ENCODE measurements at places on chromosomes 11 and 22.

DNA sequence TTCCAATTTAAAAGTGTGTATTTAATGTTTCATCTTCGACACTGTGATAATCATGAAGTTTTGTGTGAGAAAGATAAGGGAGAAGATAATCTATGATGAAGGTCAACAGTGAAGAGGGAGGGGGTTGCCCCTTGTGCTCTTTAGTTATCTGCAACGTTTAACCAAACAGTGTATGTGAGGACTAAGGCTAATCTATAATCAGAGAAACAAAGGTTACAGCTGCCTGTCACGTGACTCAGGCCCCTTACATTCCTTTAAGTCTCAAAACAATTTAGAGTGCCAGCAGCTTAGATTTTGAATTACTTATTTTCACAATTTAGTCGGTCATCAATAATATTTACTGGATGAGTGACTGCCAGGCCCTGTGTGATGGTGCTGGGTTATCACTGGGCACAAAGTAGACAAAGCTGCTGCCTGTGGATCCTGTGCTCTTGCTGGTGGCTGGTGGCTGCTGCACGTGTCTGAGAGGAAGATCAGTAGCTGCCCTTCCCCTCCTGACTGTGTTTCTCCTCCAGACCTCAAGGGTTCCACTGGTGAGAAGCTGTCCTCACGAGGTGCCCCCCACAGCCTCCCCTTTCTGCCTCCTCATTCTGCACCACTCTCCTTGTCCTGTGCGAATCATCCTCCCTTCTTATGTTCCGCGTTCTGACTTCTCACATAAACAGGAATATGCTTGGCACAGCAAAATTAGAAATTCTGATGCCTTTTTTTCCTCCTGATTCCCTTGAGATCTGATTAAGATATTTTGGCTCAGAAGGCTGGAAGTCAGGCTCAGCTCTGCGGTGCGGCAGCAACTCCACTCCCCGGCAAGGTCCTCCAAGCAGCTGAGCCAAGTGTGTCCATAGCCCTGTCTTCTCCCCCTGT is 331.1 kb upstream of the B3GAT1 start:
- no peak for DNase-seq

- DNase-seq: no peak
Measured at GRCh38 chr11:115974703-115975102, 470.5 kb upstream of the CADM1 start.

DNA sequence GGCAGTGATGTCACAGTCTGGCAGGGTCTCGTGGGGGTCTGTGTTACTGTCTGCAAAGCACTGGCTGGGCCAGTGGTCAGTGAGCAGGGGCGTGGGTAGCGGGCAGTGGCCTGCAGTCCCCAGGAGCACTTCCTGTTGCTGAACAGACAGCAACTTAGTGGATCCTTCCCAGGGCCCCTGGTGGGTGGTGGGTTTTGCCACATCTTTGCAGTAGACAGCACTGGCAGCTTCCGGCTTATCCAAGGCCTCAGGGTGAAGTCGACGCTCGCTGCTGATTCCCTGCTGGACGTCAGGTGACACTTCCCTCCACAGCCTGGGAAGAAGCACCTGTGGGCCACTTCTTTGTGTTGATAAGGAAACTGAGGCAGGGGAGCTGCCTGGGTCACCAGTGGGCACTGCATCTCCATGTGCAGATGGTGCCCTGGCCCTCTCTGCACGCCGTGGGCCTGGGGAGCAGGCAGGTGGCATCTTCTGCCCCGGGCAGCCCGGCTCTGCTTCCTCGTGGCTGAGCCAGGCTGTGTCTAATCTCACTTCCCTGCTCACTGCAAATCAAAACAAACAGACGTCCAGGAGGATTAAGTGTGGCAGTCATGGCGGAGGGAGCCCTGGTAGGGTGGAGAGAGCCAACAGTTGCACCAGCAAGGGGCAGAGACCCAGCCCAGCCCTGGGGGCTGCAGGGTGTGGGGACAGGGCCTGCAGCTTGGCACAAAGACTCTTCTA is 79.8 kb downstream of the KCNQ1 start:
- DNase-seq: no peak

DNA sequence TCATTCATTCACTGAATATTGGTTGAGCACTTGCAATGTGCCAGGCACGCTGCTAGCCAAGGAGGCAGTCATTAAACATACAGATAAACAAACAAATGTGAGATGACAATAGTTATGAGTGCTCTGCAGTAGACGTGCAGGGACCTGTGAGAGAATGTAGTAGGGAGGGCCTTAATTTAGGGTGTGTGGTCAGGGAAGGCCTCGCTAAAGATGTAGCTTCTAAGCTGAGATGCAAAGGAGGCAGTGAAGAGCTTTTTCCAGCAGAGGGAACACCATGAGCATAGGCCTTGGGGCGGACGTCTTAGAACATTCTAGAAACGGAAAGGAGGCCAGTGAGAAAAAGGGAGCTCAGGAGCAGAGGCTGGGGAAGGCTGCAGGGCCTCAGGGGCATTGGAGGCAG is 789 bp upstream of the NCF4 start:
- DNase-seq: peak; percentile 27

- DNase-seq: peak; percentile 65
Measured at GRCh38 chr11:94897330-94897768, 76.0 kb downstream of the CWC15 start.

Measured in OCI-M1 (cell line).